NCI-H345 (cell line): ENCODE measurements at places on chromosomes 1 and 21.

GRCh38 chr1:155893389-155894142, 17.6 kb downstream of the RIT1 start:
- no peak for DNase-seq

DNA sequence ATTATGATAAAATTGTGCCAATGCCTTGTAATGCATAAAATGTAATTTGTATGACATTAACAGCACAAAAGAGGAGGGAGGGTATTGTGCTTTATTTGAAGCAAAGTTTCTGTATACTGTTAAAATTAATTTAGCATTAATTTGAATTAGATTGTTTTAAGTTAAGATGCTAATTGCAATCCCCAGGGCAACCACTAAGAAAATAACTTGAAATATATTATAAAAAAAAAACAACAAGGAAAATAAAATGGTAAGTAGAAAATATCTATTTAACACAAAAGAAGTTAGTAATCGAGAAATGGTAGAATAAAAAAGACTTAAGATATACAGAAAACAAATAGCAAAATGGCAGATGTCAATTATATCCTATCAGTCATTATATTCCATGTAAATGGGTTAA, 131.4 kb upstream of the KAZN start:
- no peak for DNase-seq

DNA sequence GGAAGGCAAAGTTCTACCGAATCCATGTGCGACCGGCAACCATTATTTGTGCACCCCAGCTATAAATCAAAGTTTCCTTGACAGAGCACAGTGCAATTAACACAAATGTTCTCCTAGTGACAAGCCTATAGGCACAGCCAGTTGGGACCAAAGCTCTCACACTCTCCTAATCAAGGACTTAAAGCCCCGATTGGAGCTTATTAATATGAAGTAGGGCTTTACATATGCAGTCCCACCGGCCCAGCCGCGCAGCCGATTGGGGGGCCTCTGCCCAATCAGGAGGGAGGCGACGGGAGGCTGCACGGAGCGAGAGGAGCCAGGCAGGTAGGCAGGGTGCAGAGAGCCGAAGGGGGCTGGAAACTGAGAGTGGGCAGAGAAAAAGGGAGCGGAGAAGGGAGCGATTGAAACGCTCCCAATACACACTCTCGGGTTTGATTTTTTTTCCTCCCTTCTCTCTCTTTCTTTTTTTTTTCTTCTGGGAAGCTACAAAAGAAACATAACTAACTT, at the start of gene ESRRG:
Gene ESRRG, minus strand, starts transcription at position 156 of the 507 bp plus-strand sequence. Its CDS starts 130 bp downstream, at position 26.
- DNase-seq = peak; percentile 93

- DNase-seq = no peak
Measured at GRCh38 chr1:116680752-116681151, 13.2 kb upstream of the IGSF3 start.

GRCh38 chr1:119139857-119140176, 636 bp downstream of the WARS2 start:
- no peak for DNase-seq

DNA sequence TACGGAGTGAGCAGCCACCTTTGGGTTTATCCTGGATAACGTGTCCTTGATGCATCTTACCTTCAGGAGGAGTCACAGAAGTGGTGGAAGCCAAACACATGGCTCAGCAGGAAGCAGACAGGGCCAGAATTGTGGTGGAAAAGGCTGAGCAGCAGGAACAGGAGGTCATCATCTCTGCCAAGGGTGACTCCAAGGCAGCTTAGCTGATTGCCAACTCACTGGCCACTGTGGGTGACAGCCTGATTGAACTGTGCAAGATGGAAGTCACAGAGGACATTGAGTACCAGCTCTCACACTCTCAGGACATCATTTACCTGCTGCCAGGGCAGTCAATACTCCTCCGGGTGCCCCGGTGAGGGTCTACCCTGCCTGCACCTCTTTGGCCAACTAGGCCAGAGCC, 179.3 kb downstream of the FAF1 start:
- no peak for DNase-seq

- no peak for DNase-seq
Measured at GRCh38 chr1:179663810-179664209, 72.2 kb downstream of the TDRD5 start.

- DNase-seq = no peak
Measured at GRCh38 chr21:16004086-16004485, 274.3 kb downstream of the USP25 start.

DNA sequence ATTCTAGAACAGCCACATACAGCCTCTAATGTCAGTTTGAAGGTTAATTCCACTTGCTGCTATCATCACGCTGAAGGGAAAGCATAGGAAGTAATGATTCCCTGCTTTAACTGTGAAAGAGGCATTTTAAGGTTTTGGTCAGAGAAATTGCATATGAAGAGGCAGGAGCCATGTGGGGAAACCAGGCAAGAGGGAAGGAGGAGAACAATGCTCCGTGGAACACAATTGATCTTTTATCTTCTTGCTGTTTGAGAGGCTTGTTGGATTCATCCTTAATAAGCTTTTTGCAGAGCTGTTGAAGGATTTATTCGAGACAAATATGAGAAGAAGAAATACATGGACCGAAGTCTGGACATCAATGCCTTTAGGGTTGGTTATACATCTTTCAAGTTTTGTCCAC, 35.9 kb downstream of the SMAP2 start:
- no peak for DNase-seq

DNA sequence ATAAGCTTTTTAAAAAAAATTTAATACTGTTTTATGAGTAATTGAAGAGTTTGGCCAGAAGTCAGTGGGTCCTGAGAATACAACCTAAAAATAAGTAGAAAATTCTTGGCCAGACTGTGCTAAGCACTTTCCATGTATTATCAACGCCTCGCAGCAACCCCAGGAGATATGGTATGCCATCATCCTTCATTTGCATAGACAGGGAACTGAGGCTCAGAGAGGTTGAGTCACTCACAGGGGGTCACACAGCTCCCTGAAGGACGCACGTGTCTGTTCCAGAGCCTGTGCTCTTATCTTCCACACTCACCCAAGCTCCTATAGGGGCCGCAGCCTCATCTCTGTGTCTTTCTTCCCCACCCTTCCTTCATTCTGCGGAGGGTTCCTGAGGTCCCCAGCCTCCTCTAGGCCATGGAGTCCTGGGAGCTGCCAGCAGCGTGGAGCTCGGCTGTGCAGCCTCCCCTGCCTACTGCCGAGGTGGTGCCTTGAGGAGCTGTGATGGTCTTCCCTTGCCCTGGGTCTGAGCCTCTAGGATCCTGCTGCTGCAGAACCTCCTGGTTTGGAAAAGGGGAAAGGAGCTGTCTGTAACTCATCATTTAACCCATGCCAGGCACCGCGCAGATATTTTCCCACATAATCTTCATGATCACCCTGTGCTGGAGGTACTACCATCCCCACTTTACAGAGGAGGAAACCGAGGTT, 30.3 kb upstream of the ECE1 start:
- DNase-seq = no peak

DNA sequence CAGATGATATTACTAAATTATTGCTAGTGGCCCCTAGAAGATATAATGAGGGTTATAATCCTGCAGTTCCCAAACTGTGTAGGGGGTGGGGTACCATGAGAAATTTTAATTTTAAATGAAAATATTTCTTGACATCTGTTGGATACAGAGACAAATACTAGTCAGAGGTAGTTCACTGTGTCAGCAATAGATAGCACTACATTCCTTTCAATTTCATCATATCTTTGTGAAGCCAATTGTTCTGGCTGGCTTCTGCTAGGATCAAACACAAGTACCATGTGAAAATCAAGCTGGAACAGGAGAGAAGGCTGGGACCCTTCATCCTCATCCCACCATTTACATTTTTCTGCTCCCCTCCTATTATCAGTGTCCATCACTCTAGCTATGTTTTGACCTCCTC, 208.1 kb downstream of the USH2A start:
- DNase-seq = no peak

- no peak for DNase-seq
Measured at GRCh38 chr21:43932005-43932404, 67.0 kb downstream of the AGPAT3 start.
